ENCODE measurements at places on chromosomes 12 and 14.

DNA sequence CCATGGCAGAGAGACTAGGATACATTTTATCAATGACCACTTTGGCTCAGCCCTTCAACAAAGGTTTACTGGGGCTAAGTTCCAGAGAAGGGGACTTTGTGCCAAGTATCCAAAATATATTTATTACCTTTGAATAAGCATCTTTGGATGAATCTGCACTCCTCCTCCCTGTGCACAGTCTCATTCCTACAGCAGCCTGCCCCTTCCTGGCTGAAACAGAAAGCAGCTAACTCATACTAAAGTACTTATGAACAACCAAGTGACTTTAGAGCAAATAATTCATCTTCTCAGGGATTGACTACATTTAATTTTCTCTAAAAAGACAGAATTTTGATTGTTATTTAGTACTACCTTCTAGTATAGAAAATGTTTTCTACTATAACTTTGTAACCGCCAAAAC, 47.8 kb upstream of the ETV6 start:
- no peak for DNase-seq

- no peak for DNase-seq
These were observed 177.6 kb downstream of the EXOC5 start for GRCh38 chr14:57091030-57091608.

- no peak for DNase-seq
These were observed 42.3 kb downstream of the INSM2 start for GRCh38 chr14:35576260-35576659.

- DNase-seq, result no peak
These were observed 1027.6 kb downstream of the BCL11B start for GRCh38 chr14:98244162-98244948.

DNA sequence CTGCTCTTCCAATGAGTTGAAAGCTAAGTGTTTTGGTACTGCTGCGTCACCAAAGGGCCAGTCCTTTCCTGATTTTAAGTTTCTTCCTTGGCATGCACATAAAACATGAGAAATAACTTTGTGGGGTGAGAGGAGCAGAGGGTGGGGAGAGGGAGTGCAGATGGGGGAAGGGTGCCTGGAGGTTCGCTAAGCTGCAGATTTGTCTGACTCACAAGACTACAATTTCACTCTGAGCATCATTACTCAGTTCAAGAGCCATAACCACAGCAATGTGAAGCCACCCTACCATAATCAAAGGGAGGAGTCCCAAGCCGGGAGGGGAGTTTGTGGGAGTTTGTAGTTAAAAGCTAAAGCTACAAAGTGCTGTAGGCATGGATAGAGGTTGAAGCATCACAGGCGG, 136.1 kb downstream of the ANO2 start:
- DNase-seq, result no peak

DNA sequence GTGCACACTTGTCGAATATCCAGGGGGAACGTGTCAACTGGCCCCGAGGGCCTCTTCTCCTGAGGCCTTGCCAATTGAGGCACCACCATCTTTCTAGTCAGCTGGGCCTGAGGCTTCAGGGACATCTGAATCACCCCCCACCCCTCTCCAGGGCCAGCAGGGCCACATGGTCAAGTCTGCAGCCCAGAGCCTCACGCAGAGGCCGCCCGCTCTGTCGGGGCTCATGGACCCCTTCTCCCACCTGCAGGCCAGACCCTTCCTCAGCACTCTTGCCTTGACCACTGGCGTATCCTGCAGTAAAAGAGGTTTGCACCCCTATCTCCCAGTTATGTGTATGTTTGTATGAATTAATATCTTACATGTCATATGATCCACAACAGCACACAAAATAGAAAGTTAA, 182.3 kb downstream of the CALM1 start:
- no peak for DNase-seq

All from DMS53 (cell line).